ENCODE measurements at places on chromosomes 3 and 15. TPM values are rescaled to one million over a fixed set of nuclear protein-coding genes. Genes with fewer than 3 reads are reported as not detected.

The CYP1A1 gene
- polyA plus RNA-seq, result 1.2 TPM

- no peak for DNase-seq
Measured at GRCh38 chr3:32435911-32436815, 44.5 kb downstream of the CMTM7 start.

DNA sequence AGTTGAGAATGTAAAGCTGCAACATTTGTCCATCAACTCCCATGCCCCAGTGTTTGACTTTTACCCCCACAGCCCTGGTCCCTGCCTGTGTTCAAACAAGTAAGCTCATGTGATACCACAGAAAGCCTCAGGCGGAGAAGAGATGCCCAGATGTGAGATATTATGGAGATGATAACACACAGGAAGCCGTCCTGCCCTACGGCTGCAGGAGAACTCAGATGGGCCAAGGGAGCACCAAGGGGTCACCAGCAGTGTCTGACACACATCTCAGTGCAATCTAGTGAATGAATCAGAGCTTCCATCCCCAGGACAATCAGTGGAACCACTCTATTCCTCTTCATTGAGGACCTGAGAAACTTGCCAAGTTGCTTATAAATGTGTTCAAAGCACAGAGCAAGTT lies 14.0 kb upstream of the SPINK8 start:
- DNase-seq, result no peak

- no peak for DNase-seq
Measured at GRCh38 chr3:47865192-47865591, 62.3 kb downstream of the DHX30 start.

- DNase-seq, result peak; percentile 5
Measured at GRCh38 chr3:43317461-43318316, 31.3 kb downstream of the SNRK start.

GRCh38 chr3:103055021-103055520 lies 620.3 kb downstream of the ZPLD1 start:
- DNase-seq, result no peak

DNA sequence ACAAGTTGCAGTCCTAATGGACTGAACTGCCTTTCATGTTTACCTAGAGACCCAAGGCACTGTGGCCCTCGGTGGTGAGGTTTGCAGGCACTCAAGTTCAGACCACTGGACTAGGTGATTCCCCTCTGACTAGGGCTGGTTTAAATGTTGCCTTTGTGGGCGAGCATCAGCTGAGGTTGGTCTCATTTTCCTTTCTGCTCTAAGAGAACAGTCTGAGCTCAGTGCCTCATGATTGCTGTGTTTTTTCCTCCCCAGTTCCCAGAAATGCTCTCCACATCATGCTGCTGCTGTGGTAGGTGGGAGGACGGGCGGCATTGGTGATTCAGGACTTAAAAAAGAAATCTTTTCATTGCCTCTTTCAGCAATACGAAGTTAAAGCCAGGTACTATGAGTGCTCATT lies 237.2 kb downstream of the MBNL1 start:
- no peak for DNase-seq

Measured in spinal cord (tissue), 10 donors.